Bronchial epithelial cell (primary cell): ENCODE measurements at places on chromosomes 1 and 21. TPM values are rescaled to one million over a fixed set of nuclear protein-coding genes. Genes with fewer than 3 reads are reported as not detected.

MAGI3 gene
- 6.3 and 12.3 TPM in 2 replicates for total RNA-seq

OR2L2 gene
- not detected in 2 replicates for total RNA-seq

PLA2G2C gene
- total RNA-seq = not detected in 2 replicates

GRCh38 chr1:67314696-67315095 is 7.0 kb downstream of the IL12RB2 start:
- peak; percentile 43 for DNase-seq

GRCh38 chr1:151128800-151129199 is 17.6 kb downstream of the SEMA6C start:
- DNase-seq = no peak

HPCAL4 gene
- under 0.01 TPM in 2 replicates for total RNA-seq

DNA sequence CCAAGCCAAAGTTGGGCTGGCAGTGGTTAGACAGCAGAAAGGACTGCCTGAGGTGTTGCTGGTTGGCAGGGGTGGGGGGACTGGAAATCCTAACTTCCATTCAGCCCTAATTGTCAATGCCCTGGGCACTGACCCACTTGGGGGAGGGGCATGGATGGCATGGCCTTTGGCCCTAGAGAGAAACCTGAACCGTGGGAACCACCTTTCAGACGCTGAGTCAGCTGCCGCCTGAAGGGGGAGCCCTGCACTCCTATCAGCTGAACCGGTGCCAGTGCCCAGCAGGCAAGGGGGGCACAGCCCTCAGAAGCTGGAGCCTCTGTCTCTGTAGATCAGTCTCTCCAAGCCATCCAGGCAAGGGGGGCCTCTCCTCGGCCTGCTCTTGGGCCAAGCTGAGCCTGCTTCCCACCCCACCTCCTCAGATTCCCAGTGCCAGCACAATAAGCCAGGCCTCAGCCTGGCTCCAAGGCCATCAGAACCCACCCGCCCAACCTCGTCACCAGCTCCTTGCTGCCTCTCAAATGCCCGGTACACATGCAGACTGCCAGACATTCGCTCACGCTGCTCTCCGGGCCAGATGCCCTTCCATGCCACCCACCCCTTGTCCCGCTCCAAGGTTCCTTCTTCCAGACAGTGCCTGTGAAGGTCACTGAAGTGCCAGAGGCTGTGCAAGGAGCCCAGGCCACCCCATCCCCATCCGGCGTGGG is 11.6 kb downstream of the TINAGL1 start:
- DNase-seq = peak; percentile 52

PLA2G2D gene
- not detected in 2 replicates for total RNA-seq

ANGPTL1 gene
- total RNA-seq = not detected in 2 replicates

DNA sequence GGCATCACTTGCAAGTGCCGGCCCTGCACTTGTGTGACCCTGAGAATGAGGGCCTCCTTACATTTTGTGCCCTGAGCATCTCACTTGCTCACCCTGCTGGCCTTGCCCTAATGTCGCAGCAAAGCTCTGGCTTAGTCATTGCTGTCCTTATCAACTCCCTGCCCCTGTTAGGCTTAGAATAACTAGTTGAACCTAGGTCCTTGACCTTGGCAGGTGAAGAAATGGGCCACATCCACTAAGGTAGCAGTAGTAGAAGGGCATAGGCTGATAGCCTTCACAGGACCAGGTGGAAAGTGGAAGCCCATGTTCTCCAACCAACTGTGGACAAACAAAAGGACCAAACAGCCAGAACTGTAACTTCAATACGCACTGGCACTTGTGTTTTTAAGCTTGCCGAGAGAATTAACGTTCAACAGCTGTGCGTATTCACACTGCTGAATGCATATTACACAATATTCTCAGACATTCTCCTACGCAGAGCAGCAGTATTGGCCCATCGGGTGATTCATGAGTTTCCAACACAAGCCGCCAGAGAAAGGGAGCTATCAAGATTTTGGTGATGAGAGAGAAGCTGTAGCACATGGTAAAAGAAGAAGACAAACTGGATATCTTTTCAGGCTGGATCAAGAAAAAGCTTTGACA is 27.7 kb upstream of the PTGFRN start:
- peak; percentile 78 for DNase-seq

- peak; percentile 9 for DNase-seq
Observed at GRCh38 chr1:196450143-196451095, 157.8 kb downstream of the KCNT2 start.

GRCh38 chr1:228016653-228017355 is 10.0 kb downstream of the WNT3A start:
- no peak for DNase-seq

DNA sequence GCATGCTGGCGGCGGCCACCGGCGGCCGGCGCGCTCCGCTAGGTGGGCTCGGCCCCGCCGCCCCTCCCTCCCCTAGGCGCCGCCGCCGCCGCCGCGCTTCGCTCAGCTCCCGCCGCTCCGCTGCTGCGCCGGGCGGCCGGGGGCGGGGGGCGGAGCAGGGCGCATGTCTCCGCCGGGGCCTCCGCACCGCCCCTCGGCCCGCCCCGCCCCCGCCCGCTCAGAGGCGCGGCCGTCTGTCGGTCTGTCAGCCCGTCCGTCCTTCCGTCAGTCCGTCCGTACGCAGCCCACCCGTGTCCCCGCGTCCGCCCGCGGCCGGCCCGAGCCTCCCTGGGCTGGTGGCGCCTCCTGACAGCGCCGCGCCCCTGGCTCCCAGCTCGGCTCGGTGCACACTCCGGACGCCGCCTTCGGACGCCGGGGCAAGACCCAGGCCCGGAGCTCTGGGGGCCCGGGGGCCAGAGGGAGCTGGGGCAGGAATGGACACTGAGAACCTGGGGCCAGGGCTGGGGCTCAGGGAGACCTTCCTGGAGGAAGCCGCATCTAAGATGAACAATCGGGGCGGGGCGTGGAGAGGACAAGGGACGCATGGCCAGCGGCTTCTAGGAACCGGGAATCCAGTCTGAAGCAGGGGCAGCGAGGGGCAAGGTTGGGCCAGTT is at the start of gene GPR153:
Gene GPR153, minus strand, starts transcription at position 138 of the 654 bp plus-strand sequence. CDS start 6,193 bp downstream, outside the sequence.
- DNase-seq = no peak

- DNase-seq = no peak
Observed at GRCh38 chr1:209626346-209627026, 25.7 kb downstream of the LAMB3 start.

GRCh38 chr1:91151702-91152101 is 129.9 kb upstream of the ZNF644 start:
- DNase-seq = no peak

DNA sequence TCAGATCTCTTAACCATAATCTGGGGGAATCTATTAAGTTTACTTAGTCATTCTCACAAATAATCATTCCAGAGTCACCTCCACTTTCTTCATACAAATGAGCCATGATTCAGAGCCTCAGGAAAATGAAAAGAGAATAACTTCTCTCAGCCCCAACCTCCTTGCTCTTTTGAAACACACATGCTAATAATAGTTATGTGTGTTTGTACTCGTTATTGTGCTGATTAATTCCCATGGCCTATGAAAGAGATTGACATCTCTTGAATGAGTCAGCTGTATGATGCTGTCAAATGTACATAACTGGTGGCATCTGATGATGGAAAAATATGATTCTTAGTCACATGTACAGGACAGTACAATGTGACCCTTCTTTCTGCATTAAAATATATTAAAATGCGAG is 41.5 kb downstream of the DTL start:
- peak; percentile 97 for DNase-seq

GRCh38 chr1:157878059-157878458 is 36.5 kb upstream of the CD5L start:
- DNase-seq = peak; percentile 58

- no peak for DNase-seq
Observed at GRCh38 chr1:85583611-85584263, 3.2 kb downstream of the CCN1 start.

- peak; percentile 27 for DNase-seq
Observed at GRCh38 chr1:230268371-230269170, 157.6 kb downstream of the PGBD5 start.

NTRK1 gene
- total RNA-seq = not detected in 2 replicates

DNA sequence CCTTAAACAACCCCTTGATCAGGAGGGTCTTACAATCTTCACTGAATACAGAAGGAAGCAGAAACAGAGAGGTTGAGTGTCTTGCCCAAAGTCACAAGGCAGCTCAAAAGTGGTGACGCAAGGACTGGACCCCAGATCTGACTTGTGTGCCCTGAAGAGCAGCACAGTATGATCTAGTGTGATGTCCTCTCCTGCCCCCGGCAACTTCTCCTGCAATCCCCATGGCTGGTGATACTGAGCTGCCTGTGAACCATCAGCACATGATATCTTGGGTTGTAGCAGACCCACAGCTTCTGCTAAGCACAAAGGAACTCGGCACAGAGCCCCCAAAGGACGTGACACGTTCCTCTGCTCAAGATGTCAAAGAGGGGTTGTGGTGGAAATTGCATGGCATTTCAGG is 51.2 kb upstream of the EDN2 start:
- DNase-seq = no peak

DNA sequence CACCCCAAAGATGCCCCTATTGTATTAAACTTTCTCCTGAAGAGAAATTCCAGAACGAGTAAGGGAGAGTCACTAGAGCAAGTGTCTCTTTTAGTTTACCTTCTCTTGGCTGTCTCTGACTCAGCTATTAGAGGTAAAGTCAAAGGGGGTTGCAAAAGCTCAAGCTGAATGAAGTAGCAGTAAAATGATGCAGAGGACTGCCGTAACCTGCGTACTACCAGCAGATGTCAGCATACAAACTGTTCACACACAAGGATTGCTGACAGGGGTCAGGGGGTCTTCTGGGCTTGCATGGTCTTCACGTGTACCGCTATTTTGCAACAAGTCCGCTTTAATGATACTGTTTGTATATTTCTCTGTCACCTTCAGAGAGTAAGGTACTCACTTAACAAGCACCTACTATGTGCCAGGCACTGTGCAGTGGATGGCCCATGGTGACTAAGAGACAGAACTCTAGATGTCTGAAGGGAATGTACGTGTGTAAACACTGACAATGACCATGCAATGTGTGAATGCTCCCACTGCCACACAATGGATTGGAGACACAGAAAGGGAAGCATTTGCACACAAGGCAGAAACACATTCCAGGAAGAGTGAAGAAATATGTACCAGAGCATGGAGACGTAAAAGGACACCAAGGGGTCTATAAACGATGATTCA is 34.9 kb downstream of the CHML start:
- DNase-seq = peak; percentile 56

DNA sequence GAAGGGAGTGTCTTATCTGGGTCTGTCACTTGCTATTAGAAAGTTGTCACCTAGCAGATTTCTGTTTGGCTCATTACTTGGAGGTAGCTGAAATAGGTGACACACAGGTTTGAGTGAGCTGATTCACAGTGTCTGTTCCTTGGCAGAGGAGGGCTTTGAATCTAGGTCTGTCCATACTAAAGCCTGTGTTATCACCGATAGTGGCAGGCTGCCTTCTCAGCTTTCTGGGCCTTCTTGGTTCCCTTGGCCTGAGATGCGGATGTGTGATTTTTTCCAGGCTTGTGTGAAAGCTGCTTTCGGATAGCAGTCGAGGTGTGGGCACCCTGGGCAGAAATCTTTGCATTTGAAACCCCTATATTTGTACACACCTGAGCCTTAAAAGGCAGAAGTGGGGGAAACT is 73.9 kb downstream of the ACTL8 start:
- no peak for DNase-seq

- peak; percentile 96 for DNase-seq
Observed at GRCh38 chr1:115829023-115829674, 11.8 kb downstream of the NHLH2 start.

HAO2 gene
- total RNA-seq = 0.13 TPM in 1 of 2 replicates, not detected in the other

FCMR gene
- total RNA-seq = 0.38 TPM in 1 of 2 replicates, not detected in the other

DNA sequence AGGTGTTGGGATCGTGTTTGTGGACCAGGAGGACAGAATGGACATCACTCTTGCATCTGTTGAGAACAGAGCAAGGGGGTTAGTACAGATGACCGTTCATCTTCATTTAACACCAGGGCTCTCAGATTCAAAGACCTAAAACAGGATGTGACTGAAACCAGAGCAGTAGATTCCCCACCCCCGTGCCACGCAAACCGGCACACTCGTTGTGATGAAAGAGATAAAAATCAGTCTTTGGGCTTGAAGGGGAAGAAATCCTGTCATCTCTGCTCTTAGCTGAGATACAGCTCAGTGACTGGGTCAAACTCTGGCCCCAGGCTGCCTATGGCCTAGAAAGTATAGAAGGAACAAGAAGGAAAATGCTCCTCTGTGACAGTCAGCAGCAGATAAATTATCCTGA is 146.2 kb upstream of the KRTAP19-8 start:
- no peak for DNase-seq

DNA sequence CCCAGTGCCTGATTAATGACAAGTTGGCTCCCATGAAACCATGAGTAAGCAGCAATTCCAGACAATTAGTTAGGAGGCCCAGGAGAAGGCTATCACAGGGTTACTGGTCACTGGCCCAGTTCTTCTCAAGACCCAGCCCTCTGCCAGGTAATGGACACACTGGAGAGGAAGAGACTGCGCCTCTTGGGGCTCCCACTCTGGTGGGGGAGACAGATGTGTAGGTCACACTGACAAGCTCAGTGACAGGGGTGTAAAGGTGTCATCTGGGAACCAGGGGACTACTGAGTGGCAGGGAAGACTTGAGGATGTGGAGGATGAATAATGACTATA is 4.9 kb downstream of the HPCA start:
- DNase-seq = no peak

DNA sequence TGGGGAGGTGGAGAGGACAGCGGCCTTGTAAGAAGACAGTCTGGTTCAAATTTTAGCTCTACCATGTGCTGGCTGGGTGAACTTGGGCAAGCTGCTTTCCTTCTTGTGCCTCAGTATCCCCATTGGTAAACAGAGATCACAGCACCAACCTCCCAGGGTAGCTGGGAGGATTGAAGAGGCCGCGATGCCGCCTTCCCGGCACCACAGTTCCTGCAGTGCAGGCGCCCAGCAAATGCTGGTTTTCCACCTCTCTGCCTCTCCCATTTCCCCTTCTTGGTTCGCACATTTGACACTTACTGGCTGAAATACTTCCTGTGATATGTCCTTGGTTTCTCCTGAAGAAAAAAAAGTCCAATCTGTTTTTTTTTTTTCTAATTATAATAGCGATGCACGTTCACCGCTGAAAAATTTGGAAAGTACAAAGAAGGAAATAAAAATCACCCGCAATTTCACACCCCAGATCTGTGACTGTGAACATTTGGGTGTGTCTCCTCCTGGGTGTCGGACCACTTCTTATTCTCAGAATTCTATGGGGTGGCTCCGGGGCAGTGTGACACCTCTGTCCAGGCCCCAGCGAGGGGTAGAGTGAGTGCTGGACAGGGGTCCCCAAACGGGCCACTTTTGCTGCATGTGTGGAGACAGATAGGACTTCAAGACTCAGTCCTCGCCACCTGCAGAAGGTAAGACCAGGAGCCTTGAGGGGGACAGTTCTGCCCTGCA is 73.1 kb downstream of the RUNX3 start:
- no peak for DNase-seq

- DNase-seq = no peak
Observed at GRCh38 chr1:67745875-67746698, 61.1 kb downstream of the GADD45A start.

DNA sequence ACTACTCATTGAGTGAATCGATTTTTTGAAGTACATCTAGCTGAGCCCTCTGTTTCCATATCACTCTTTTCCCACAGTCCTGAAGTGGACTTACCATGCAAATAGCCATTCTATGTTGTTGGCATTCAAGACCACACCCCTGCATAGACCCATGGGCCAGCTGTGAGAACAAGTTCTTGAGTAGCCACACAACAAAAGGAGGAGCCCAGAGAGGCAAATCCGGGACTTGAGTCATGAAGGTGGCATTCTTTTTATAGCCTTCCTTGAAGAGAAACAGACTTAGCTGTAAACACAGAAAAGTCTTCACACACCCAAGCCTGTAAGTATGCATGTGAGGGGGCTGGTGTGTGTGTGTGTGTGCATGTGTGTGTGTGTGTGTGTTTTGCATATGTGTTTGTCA is 13.8 kb upstream of the SPRR5 start:
- DNase-seq = peak; percentile 62

WNT2B gene
- total RNA-seq = 0.53 and 1.9 TPM in 2 replicates
